Stimulated activated naive B cell treated with anti-CD40 and anti-IgM and Interleukin-4, amounts not matched to agents 10 μg/mL and 1 μg/mL and 100 μg/mL, for 72 hours (primary cell): ENCODE measurements at places on chromosomes 13 and 19.

DNA sequence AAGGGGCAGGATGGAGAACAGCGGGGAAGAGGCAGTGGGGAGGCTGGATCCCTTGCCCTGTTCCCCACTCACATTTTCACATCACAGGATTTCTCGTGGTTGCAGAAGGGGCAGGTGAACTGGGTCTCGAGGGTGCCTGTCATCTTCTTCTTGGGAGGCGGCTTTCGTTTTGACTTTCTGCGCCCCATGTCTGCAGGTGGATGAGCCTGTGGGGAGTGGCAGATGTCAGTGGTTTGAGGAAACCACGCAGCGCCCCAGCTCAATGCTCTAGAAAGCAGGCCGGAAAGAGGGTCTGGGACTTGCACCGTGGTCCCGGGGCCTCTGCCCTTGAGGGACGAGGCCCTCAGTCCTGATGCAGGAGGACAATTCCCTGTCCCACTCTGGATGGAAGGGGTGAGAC is 4.9 kb downstream of the ELOF1 start:
- no peak for DNase-seq

- DNase-seq: no peak
Measured at GRCh38 chr19:21492947-21493906, 12.2 kb upstream of the ZNF429 start.

DNA sequence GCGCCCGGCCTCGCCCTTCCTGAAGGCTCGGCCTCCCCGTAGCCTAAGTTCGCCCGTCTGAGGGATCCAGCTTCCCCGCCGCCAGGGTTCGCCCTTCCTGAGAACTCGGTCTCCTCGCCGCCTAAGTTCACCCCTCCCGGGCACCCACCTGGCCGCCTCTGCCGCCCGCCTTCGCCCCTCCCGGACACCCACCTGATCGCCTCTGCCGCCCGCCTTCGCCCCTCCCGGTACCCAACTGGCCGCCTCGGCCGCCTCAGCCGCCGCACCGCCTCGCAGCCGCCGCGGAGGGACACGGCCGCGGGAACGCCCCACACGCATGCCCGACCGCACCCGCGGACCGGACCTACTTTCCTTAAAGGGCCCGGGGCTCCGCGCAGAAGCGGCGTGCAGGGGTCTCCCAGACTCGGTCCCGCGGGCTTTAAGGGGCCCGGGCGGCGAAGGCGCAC is at the start of gene MOB3A:
Gene MOB3A, minus strand, starts transcription at position 293 of the 446 bp plus-strand sequence. CDS start 17,766 bp downstream, outside the sequence.
- DNase-seq: no peak

- peak; percentile 37 for DNase-seq
Measured at GRCh38 chr19:45973553-45974338, at the start of gene NOVA2. Gene NOVA2 (minus strand): TSS chr19:45973865. CDS start chr19:45973351, 514 bp downstream.

GRCh38 chr19:13505761-13506470 is 363 bp downstream of the CACNA1A start:
- no peak for DNase-seq

- DNase-seq: no peak
Measured at GRCh38 chr19:2554856-2555255, 78.9 kb downstream of the GADD45B start.

DNA sequence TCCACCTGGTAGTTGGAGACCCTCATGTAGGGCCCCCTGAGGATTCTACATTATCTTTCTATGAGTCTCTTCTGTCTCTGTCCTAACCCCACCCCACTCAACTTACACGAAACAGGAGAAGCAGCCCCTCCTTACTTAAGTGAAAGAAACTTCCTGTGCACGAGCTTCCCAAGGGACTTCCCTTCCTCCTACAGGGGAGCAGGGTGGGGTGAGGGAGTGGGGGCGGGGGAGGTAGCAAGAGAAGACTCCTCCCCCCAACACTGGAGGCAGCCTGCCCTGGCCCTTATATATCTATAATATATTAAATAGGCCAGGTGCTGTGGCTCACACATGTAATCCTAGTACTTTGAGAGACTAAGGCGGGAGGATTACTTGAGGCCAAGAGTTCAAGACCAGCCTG is 5.5 kb upstream of the PDE4C start:
- no peak for DNase-seq

DNA sequence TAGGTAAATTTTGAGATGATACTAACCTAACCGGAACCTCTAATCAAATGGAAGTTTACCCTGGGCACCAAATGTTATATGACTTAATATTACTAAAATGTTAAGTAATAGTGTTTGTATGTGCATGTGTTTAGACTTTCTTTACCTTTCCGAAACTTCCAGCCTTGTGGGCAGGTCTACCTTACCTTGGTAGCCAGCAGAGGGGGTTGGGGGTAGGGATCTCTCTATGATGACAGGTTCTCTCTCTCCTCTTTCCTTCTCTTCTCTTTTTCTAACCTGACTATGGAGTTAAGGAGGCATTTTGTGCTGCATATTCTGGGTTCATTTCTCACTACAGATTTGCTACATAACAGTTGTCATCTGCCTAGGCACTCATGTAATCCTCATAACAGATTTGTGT is 6.8 kb upstream of the FRY start:
- no peak for DNase-seq

DNA sequence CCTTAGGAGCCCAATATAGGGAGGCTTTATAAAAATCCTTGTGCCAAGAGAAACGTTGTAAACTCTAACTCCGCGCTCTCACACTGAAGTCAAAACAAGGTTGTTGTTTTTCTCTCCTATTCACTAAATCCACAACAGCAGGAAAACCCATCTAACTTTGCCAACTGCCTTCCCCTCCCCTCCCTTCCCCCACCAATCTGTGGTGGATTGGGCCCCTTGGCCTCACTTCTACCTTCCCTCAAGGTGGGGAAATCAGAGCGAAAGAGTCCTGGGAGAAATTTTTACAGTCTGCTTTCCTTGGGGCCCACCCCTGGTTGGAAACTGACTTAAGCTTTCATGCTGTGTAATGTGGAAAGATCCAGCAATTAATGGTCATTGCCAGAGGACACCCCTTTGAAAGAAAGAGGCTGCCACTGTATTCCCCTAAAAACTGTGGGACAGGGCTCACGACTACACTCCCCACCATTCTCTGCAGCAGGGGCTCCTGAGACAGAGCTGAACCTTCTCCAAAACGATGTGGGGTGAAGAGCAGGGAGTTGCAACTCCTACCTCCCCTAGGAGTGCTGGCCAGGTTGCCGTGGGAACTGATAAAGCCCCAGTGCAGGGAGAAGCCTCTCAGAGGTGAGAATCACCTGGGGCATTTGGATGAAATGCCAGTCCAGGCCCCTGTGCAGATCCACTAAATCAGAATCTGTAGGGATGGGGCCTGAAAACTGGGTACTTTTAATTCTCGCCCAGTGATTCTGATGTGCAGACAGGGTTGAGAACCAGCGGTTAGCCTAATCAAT is 1.1 kb downstream of the DHRS12 start:
- DNase-seq: no peak

DNA sequence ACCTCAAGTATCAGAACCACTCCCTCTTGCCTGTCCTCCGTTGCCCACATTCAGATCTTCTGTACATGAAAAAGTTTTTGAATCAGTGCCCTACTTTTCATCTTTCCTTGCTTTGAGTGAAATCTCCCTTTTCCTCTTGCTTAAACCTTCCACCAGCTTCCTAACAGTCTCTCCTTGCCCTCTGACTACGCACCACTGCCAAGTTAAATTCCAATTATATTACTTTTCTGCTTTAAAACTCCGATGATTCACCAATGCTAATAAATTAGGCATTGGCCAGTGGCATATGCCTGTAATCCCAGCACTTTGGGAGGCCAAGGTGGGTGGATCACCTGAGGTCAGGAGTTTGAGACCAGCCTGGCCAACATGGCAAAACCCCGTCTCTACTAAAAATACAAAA is 30.7 kb upstream of the RFXAP start:
- no peak for DNase-seq

- no peak for DNase-seq
Measured at GRCh38 chr19:28358633-28359032, 854.3 kb downstream of the UQCRFS1 start.

DNA sequence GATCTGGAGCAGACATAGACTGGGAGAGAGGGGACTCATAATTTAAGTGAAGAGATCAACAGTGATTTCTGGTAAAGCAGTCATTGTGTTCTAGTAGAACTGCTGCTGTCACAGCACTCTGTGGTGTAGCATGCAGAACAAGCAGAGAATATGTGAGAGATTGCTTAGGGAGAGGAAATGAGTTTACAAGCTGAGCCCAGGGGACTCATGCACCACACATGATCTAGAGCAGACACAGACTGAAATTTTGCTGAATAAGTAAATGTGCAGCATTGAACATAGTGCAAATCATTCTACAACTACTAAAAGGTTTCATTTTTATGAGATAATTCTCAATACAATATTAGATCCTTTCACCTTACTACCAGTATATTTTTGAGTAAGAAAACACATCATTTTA is 125.7 kb downstream of the MYO16 start:
- DNase-seq: no peak

DNA sequence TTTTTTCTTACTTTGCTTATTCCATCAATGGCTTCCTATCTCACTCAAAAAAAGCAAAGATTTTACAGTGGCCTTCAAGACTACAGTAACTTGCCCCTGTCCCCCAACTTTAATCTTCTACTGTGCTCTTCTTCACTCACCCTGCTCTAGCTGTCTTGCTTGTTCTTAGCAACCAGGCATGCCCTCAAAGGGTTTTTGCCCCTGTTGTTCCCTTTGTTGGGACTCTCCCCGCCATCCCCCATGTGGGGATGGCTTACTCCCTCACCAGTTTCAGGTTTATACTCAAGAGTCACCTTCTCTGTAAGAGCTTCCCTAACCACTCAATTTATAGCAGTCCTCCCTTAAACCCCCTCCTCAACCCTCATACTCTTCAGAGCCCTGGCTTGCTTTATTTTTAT is 5.4 kb downstream of the MTMR6 start:
- peak; percentile 14 for DNase-seq

DNA sequence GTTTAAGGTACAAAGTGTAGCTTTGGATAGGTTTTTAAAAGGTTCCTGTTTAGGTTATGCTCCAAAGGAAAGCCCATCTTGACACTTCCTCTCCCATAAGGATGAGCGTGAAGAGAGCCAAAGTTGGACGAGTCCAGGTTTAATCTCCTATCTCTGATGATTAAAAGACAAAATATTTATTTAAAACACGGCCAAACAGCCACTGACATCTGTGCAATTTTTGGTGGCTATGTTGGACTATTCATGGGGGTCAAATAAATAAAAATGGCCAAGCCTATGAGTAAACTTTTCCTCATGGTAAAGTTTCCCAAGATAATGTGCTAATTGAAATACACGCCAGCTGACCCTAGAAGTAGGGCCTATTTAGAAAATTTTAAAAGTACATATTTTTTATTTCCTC is 69.0 kb upstream of the DOCK9 start:
- no peak for DNase-seq

GRCh38 chr13:64866331-64866730 is 2363.8 kb downstream of the PCDH9 start:
- no peak for DNase-seq

GRCh38 chr19:27765912-27766725 is 1446.8 kb downstream of the UQCRFS1 start:
- DNase-seq: no peak
